ENCODE measurements at places on chromosomes 7 and 10. TPM values are rescaled to one million over a fixed set of nuclear protein-coding genes. Genes with fewer than 3 reads are reported as not detected.

- no peak for DNase-seq
These were observed 152.6 kb downstream of the CAMK1D start for GRCh38 chr10:12501841-12502525.

Gene SORCS1
- total RNA-seq, result 16.7 TPM

- no peak for DNase-seq
These were observed 4.4 kb upstream of the FZD9 start for GRCh38 chr7:73429215-73429614.

Gene PRPS1L1
- total RNA-seq, result not detected

DNA sequence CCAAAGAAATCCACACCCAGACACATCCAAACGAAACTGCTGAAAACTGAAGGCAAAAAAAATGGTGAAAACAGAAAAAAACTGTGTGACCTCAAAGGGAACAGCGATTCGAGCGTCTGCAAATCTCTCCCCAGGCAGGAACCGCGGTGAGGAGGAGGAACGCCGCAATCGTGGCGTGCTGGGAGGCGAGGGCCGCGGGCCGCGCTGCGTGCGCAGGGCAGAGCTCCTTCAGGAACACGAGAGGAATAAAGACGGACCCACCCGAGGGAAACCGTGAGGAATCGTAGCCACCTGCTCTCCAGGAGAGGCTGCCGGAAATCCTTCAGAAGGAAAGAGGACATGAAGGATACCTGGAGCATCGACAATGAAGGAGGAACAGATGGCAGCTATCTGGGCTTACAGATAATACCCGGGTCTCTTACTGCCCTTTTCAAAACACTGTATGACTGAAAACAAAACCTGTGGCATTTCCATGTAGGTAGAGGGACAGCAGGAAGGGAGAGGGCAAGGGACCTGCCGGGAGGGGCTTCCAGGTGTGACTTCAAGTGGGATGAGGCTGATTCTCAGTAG, 266.0 kb downstream of the MAD1L1 start:
- DNase-seq, result no peak

Gene GIMAP7
- total RNA-seq, result 2.4 TPM

Gene VAX1
- 1.2 TPM for total RNA-seq

DNA sequence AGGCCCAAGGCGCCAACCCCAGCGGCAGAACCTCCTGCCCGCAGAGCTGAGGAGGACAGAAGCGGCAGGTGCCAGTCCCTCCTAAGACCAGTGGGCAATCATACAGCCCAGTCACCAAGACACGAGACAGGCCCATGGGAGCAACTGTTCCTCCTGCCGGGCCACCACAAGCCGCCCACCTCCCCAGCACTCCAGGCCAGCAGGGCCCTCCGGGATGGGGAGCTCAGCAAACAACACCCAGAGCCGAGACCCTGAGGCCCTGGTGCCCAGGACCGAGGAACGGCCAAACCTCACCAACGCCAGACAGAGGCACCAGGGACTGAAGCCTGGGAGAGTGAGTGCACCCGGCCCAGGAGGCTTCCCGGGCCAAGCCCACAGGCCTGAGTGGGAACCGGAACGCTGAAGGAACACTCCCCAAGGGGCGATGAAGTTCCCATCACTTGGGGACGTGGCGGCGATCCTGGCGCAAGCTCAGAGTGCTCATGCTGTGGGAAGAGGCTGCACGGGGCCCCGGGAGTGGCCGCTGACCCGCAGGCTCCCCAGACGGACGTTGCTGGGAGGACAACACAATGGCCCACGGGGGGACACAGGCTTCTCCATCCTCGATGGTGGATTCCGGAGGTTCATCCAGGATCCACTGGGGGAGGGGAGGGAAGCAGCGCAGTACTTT, 35.1 kb downstream of the GPER1 start:
- DNase-seq, result no peak

Gene TMEM236
- under 0.01 TPM for total RNA-seq

DNA sequence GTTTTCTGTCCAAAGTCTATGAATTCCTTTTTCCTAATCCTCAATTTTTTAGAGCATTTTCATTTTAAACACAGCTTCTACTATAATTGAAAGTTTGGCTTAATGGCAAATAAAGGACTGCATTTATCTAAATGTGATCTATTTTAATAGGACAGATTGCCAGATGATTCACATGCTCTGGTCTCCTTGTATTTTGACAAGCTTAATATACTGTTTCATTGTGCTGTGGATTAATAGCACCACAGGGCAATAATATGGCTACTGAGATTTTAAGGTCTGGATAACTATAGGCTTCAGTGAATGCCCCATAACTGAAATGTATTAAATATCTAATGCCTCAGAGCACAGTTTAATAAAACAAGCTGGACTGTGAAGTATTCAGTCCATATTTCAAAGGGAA, 1362.8 kb downstream of the XPNPEP1 start:
- no peak for DNase-seq

DNA sequence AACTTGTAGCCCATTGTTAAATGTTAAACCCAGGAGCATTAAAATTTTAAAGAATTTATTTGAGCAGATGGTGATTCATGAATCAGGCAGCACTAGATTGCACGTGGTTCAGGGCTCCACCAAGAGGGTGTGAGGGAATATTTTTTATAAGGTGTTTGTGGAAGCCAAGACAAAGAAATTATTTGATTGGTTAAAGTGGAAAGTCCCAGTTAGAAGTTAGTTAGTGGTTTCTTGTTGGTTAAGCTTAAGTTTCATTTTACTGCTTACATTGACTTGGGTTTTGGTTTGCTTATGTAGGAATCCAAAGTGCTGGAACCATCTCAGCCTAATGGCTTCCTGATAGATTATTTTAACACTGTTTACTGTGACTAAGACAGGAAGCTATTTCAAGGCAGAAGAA, 906.2 kb downstream of the LRMDA start:
- DNase-seq, result no peak

DNA sequence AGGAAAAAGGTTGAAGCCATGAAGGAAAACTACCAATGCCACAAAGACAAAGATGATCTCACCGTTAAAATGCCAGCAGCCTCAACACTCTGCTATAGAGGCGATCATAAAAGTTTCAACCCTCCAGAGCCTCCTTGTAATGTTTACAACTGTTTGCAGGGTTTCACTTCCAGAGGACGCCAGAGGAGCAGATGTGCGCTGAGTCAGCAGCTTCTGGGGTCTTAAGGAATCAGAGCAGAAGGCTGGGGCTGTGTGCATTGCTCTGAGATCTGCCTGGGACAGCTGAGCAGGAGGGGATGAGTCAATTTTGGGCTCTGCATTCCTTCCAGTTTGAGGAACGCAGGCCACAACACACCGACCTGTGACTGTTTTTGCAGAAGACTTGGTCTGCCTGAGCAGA, 98.3 kb downstream of the TMEM130 start:
- no peak for DNase-seq

- no peak for DNase-seq
These were observed 594.9 kb upstream of the IGFBP3 start for GRCh38 chr7:46515844-46516590.

GRCh38 chr10:14326581-14326980, 4.1 kb downstream of the FRMD4A start:
- DNase-seq, result no peak

Gene PLA2G12B
- 0.41 TPM for total RNA-seq

DNA sequence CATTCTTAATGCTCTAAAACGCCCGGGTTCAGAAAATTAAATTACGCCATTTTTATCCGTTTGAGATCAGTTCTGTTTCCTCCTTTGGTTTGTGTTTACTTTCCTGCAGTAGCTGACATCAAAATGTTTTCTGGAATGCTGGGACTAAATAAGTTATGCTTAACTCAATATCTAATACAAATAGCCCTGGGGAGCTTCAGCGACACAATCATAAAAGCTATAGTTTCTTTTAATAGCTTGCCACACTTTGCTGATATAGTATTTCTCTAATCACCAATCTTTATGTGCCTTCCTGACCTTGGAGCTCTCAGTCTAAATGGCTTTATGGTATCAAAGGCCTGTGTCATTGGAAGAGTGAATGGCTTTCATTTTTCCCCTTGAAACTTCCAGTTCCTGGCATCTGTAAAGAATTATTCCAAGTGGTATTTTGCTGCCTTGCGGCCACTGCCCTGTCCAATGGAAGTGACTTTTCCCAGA, 202.7 kb downstream of the HDAC9 start:
- DNase-seq, result no peak

- no peak for DNase-seq
These were observed 244.2 kb upstream of the PLXDC2 start for GRCh38 chr10:19572056-19572455.
